ENCODE measurements at places on chromosomes 2 and 18.

DNA sequence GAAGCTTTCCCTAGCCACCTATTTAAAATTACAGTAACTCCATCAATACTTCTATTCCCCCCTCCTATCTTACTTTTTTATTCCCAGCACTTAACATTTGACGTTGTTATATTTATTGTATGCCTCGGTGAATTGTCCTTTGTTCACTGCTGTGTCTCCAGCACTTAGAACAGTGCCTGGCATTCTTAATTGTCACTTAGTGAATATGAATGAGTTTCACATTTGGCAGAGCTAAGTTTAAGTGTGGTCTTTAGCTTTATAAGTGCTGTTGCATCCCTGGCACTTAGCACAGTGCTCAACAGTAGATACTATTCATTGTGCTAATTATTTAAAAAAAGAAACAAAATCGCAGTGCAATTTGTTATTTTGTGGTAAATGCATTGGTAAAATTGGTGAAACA is 1.7 kb downstream of the RMP24 start:
- DNase-seq: no peak

DNA sequence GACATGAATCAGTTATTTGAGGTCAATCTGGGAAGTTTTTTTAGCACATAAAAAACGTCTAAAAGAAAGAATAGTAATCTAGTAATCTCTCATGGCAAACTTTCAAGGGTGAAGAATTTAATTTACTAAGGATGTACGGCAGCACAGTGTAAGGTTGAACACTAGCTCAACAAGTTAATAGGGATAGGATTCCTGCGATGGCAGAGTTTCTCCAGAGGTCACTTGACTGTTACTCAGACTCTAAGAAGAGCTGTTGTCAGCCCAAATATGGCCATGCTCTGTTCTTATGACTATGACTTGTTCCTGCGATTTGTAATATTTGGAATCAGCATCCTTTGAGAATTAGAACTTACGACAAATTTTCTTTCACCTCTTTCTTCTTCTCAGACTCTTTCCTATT is 553.3 kb upstream of the TNP1 start:
- DNase-seq: no peak

DNA sequence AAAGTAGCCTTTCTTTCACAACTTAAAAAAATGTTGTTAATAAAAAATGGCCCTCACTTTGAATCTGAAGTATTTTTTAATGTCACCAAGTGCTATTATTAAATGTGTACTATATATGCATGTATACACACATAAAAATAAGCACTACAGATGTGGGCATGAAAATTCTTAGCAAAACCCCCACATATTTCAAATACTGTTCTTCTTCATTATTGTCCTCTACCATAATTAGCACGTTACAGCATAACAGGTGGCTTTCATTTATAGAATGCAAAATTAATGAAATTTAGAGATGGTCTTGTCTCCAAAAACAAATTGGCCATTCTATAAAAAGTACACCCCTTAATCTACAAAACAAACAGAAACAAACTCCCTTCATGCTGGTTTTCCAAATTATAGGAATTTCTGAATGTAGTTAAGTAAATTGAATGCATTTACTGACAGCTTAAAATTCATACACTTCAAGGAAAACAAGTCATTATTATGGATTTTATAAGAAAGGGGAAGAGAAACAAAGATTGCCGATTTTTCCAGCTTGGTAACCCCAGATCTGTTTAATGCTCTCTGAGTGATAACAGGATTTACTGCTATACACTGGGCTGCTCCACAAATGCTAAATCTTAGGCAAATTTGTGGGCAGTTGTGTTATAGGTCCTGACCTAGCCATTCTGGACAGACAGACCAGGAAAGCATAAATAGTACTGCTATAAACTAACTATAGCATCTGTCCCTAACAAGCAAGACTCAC is 67.2 kb downstream of the SPRED2 start:
- no peak for DNase-seq

- DNase-seq: no peak
These were observed 563.2 kb upstream of the NRP2 start for GRCh38 chr2:205119136-205119535.

DNA sequence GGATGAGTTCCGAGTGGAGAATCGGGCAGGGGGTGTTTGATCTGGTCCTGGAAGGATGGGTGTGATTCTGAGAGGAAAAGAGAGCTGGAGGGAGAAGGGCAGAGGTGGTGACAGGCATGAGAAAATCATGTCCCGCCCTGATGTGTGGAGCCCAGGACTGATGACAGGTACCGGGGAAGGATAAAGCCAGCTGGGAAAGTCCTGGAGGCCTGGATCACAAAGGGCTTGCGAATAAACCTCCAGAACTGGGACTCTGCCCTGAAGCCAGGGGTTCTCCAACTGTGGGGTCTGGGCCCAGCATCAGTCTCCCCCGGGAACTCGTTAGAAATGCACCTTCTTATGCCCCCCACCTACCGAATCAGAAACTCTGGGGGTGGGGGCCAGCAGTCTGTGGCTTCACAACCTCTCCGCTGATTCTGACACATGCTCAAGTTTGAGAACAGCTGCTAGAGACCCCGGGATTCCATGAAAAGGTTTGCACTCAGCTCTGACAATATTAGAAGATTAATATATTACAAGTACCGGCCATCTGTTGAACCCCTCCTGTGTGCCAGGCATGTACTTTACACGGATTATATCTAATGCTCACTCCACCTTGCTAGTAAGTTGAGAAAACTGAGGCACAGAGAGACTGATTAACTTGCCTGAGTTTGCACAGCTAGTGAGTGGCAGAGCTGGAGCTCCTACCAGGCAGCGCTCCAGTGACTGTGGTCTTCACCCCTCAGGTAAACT is 8.0 kb downstream of the TNFRSF11A start:
- DNase-seq: no peak

- no peak for DNase-seq
These were observed 29.8 kb downstream of the PCBP1 start for GRCh38 chr2:70116936-70117552.

- no peak for DNase-seq
These were observed 42.7 kb downstream of the MAP3K20 start for GRCh38 chr2:173118395-173118794.

GRCh38 chr2:60215386-60215901 is 338.0 kb downstream of the BCL11A start:
- DNase-seq: no peak
